ENCODE measurements at places on chromosomes 2 and 18.
A peak's percentile ranks its signal among the peaks of the same experiment; 100 is the strongest.

GRCh38 chr2:42929546-42930024 lies 137.2 kb upstream of the HAAO start:
- no peak for DNase-seq

DNA sequence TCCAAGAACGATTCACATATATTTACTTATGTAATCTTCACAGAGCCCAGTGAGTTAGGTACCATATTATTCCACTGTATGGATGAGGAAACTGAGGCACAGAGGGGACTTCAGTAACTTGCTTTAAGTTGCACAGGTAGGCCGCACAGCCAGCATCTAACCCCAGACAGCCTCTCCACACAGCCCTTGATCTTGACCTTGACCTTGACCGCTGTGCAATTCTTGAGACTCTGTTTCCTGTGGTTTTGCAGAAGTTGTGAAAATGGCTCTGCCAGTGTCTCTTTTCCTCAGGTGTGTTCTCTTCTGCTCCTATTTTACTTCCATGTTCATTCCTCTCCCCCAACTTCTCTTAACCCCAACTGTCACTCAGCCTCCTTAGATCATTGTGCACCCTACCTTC lies 206.5 kb downstream of the SOX11 start:
- no peak for DNase-seq

- no peak for DNase-seq
Observed at GRCh38 chr2:199019898-199020507, 437.7 kb downstream of the SATB2 start.

GRCh38 chr2:37851428-37851827 lies 73.7 kb upstream of the RMDN2 start:
- no peak for DNase-seq

- DNase-seq: no peak
Observed at GRCh38 chr2:216700088-216700567, 4.8 kb upstream of the IGFBP5 start.

GRCh38 chr2:168773719-168774521 lies 28.5 kb upstream of the NOSTRIN start:
- peak; percentile 39 for DNase-seq

GRCh38 chr18:6627645-6628044 lies 101.9 kb upstream of the ARHGAP28 start:
- DNase-seq: no peak

Measured in HuH-7.5 (cell line).